ENCODE measurements at places on chromosomes 1 and 21.

DNA sequence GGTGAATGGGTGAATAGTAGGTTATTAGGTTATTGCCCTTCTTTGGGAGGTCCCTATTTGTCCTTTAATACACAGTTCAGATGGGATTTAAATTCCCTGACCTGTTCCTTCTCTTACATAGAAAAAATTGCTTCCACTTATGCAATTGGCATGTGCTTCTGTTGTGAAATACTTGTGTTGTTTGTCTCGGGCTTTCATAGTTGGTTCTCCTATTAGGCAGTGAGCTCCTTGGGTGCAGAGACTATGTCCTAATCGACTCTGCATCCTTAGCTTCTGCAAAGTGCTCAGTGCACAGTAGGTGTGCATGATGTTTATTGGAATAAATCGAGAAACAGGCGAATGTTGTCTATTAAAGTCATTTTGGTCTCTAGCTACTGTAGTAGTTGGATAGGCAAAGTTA is 1.3 kb upstream of the PDE4B start:
- DNase-seq = no peak

DNA sequence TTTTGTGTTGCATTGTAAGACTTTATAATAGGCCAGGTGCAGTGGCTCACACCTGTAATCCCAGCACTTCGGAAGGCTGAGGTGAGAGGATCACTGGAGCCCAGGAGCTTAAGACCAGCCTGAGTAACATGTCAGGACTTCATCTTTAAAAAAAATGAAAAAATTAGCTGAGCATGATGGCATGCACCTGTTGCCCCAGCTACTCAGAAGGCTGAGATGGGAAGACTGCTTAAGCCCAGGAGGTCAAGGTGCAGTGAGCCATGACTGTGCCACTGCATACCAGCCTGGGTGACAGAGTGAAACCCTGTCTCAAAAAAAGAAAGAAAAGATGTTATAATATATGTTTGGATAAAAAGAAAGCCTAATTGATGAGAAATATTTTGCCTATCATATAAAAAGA is 34.9 kb downstream of the HMCN1 start:
- no peak for DNase-seq

- DNase-seq = peak; percentile 1
These were observed 3.0 kb downstream of the FMO1 start for GRCh38 chr1:171251042-171251951.

- DNase-seq = no peak
These were observed 24.1 kb upstream of the LBR start for GRCh38 chr1:225451840-225452515.

DNA sequence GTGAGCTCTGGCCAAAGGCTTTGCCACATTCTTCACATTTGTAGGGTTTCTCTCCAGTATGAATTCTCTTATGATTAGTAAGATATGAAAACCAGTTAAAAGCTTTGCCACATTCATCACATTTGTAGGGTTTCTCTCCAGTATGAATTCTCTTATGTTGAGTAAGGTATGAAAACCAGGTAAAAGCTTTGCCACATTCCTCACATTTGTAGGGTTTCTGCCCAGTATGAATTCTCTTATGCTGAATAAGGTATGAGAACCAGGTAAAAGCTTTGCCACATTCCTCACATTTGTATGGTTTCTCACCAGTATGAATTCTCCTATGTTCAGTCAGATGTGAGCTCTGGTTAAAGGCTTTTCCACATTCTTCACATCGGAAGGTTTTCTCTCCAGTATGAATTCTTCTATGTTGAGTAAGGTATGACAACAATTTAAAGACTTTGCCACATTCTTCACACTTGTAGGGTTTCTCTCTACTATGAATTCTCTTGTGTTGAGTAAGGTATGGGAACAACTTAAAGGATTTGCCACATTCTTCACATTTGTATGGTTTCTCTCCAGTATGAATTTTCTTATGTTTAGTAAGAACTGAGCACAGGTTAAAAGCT is 20.7 kb downstream of the ZNF695 start:
- no peak for DNase-seq

DNA sequence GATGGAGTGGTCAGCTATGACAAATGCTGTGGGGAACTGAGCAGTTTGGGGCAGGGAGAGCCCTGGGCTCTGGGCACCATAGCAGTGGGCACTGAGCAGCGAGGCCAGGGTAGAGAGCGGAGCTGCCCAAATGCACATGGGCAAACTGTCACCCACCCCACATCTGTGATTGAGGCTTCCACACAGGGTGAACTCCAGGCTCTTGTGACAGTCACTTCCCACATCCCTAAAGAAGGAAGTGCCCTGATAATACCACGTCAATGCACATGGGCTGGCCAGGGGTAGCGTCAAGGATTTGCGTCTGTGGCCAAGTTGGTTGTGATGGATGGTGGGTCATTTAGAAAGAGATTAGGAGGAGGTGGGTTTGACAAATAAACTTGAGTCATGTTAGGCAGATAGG is 2.6 kb upstream of the GUCA2B start:
- DNase-seq = no peak

DNA sequence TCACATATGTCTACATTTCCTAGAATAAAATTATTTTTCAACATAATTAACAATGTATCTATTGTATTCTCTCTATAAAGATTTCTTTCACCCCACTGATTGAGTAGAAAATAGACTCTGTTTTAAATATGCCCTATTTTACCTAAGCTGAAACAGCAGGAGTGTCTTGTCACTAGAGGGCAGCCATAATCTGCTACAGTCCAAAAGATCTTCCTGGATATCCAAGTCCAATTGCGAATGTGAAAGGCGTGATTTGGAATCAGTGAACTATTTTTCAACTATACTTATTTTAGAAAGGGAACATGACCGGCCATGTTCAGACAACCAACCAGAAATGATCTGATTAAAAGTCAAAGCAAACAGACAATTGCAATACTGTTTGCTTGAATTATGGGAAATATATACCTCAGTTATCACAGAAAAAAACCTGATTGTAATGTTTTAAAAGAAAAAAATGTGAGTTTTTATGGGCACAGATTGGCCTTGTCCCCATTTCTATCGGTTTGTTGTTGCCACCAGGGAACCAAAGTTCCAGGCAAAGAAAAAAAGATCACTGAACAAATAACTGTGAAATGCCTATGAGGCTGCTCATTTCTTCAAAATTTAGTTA is 1211.0 kb upstream of the ADGRL4 start:
- no peak for DNase-seq

- no peak for DNase-seq
These were observed 15.0 kb downstream of the FAM78B start for GRCh38 chr1:166151804-166152203.

DNA sequence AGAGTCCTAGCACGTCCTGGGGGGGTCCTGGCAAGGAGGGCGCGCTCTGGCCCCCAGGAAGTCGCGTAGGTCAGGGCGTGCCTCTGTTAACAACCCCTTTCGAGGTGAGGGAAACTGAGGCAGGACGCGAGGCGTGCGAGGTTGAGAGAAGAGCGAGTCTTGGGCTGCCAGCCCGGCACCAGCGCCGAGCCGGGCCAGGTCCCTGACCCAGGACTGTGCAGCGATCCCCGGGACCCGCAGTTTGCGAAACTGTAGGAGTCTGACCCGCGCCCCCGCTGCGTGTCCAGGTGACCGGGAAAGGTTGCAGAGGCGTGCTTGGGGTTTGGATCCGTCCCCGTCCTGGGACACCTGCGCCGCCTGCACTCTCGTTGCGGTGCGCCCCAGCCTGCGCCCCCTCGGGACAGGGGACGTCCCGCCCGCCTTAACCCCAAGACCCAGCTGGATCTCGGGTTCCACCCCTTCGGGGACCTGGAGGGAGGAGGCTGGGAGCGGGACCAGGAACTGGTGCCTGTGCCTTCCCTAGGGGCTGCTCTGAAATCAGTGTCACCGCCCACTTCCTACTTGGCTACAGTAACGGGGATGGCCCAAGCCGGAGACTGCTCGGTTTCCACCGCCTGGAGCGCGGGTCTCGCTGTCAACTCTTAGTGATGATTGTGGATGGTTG is 493 bp downstream of the DISC1 start:
- DNase-seq = peak; percentile 31

GRCh38 chr1:170959385-170959784 is 24.1 kb downstream of the MROH9 start:
- no peak for DNase-seq

- no peak for DNase-seq
These were observed 11.6 kb downstream of the CDC42BPA start for GRCh38 chr1:227306689-227307088.

DNA sequence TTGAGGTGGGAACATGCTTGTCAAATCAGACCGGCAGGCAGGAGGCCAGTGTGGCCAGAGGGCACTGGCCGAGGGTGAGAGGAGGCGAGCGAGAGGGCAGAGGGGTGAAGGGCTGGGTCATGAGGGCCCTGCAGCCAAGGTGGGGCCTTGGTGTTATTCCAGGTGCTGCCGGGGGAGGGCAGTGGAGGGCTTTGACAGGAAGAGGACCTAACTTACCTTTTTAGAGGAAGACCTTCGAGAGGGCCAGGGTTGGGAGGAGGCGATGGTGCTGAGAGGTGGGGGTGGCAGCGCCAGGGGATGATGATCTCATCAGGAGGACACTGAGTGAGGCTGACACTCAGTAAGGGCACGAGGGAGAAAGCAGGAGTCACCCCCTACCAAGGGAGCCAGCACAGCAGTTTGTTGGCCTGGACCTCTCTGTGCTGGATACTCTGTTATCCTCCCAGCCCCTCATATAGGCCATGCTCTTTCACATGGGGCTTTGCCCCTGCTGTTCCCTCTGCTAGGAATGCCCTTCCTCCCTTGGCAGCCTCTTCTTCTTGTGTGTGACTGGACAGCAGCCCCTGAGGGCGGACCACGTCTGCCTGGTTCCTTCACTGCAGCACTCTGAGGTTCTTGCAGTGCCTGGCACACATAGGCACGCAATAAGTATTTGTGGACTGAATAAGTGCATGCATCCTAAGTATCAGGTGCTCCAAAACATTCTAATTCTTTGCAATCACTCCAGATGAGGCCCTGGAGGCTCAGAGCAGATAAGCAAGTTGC is 7.5 kb upstream of the TTC22 start:
- DNase-seq = no peak

DNA sequence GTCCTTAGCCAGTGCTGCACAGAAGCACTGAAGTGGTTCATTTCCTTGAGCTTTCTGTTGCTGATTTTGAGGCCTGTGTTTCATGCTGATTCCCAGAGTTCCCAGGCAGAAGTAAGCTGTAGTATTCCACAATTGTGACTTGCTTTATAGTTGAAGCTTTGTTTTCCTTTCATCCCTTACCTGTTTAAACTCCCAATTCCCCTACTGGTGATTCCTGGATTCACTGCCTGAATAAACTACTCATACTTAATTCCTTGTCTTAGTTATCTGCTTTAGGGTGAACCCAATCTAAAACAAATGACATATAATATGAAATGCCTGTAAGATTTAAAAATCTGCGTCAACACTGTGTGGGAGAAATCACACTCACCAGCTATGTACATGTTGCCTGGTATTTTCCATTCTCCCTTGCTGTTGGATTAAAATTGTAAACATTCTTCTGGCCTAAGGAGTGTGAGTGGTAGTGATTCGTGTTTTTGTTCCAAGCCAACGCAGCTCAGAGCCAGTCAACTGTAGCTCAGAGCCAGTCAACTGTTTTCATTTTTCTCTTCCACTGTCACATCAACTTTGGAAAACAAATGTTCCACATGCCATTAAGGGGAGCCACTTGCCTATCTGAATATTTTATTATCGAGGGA is 879.4 kb downstream of the MRPL39 start:
- DNase-seq = no peak

DNA sequence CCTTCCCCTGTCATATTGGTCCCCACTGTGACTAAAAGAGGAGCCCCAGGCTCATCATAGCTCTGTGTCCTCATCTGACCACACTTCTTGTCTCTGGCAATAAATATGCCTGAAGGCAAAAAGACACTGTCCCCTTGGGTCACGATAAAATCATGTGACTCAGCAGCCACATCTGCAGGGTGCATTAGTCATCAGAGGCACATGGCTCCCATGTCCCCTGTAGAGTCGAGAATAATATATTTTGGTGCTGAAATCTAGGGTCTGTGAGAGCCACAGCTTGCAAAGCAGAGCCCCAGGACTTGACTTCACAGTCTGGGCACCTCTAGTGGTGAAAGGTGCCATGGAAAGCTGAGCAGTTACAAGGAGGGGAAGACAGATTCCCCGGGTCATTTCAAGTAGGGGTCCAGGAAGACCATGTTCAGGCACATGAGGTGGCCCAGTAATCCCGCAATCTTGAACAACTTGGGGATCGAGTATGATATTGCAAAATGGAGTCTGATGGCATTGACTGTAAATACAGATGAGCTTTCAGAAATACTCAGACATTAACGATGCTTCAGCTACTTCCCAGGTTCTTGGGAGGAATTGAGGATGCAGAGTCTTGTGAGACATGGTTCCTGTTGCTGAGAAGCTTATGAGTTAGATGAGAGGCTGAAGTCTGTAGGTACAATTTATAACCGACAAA is 68.6 kb downstream of the SLC35F3 start:
- no peak for DNase-seq

- DNase-seq = no peak
These were observed 47.5 kb upstream of the NTPCR start for GRCh38 chr1:232902774-232903350.

DNA sequence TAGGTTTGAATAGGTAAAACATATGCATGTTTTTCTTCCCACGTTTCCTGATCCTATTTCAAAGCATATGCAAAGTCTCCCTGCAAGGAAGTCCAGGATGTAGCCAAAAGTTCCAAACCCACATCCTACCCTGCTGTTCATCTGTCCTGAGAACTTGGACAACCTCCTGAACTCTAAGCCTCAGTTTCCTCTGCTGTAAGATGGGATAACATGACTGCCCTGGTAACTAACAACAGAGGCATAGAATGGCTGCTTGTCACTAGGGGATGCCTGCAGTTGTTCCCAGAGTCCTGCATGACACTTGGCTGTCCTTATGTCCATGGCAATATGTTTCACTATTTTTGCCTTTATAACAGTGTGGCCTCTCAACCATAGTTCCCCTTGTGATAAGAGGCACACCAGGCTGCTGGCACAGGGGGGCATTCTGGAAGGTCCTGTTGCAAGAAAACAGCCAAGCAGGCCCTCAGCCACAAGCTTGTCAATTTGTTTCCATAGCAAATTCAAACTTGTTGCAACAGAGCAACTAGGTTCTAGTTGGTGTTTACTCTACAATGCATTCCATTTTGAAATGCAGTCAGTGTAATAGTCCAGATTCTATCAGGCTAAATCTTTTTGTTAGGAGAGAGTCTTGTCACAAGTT is 1.5 kb upstream of the HDGF start:
- DNase-seq = no peak
